ENCODE measurements at places on chromosomes 3 and 15.

GRCh38 chr3:140917772-140918171 lies 23.9 kb upstream of the SLC25A36 start:
- no peak for DNase-seq

DNA sequence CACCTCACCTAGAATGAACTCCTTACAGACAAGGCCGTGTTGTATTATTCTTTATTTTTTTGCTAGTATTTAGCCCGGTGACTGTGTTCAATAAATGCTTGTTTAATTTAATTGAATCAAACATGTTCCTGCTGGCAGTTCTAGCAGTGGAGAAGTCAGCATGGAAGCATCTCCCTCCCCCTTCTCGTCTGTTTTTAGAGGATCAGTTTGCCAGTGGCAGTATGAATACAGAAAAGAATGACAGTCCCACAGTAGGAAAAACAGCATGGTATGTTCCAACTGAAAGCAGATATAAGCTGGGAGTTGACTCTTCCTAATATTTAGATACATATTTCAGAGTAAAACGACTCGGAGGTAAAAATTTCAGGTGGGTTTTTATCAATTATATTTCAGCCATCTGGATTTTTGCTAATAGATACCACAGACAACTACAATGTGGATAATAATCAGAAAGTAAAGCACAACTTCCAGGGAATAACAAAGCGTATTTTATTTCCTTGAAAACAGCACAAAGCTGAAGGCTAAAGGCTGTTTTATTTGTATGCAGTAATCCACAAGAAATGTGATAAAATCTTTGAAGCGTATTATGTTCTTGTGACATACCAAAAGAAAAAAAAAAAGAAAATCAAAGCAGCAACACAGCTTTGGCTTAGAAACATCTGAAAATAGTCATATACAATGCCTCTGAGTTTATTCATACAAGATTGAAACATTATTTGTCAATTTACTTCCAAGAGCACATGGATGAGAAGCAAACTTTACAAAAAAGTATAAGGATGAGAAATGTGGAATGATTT lies 244.5 kb upstream of the KCNMB2 start:
- no peak for DNase-seq

- DNase-seq = no peak
Measured at GRCh38 chr3:101602731-101603130, 28.8 kb downstream of the PCNP start.

- no peak for DNase-seq
Measured at GRCh38 chr3:43686333-43686699, 4.4 kb upstream of the ABHD5 start.

GRCh38 chr3:47847260-47847659 lies 44.3 kb downstream of the DHX30 start:
- DNase-seq = no peak

- DNase-seq = no peak
Measured at GRCh38 chr3:20125897-20126296, 60.1 kb downstream of the SGO1 start.

DNA sequence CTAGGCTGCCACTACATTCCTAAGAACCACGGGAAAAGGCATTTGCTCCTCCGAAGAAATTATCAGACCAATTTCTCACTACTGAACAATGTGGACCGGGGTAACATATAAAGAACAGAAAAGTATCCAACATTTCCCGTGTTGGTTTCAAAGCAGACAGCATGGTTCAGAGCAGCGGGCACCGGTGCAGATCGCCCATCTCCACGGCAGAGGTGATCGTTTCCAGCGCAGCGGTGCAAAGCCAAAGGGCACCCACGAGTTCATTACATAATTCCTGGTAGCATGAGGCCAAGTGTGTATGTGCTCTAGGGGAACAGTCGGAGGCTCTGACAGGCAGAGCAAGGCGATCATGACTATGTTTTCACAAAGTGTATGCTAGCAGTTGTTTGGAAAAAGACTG lies 13.2 kb downstream of the GRK7 start:
- DNase-seq = no peak

- DNase-seq = no peak
Measured at GRCh38 chr3:12985148-12985547, 88.1 kb downstream of the IQSEC1 start.

GRCh38 chr3:103167850-103168249 lies 733.0 kb downstream of the ZPLD1 start:
- no peak for DNase-seq

GRCh38 chr15:91857224-91857585 lies 3.7 kb downstream of the SLCO3A1 start:
- no peak for DNase-seq

DNA sequence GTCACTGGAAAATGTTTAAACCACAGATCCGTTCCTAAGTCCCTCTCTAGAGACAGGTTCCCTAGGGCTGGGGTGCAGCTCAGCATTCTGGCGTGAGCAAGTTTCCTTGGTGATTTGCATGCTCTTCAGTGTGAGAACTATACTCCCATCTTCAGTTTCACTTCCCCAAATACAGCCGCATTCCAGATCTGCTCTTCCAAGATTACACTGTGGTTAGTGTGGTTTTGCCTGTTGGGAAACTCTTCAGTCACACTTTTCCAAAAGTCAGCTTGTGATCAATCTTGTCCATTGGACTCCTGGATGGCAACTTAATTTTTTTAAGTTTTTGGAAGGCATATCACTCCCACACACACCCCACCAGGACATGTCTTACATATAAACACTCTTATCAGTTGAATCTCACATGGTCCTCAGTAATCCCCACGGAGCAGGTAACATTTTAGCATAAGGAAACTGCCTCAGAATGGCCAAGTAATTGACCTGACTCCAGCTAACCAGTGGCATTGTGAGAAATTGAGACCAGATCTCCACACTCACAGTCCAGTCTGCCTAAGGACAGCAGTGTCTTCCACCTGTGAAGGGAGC lies 33.5 kb upstream of the PTPN23 start:
- DNase-seq = no peak

- DNase-seq = no peak
Measured at GRCh38 chr3:194489736-194490612, 3.2 kb upstream of the ATP13A3 start.

GRCh38 chr3:168088106-168088720 lies 7.5 kb downstream of the GOLIM4 start:
- DNase-seq = no peak

GRCh38 chr15:88209111-88209510 lies 47.4 kb downstream of the NTRK3 start:
- DNase-seq = no peak

DNA sequence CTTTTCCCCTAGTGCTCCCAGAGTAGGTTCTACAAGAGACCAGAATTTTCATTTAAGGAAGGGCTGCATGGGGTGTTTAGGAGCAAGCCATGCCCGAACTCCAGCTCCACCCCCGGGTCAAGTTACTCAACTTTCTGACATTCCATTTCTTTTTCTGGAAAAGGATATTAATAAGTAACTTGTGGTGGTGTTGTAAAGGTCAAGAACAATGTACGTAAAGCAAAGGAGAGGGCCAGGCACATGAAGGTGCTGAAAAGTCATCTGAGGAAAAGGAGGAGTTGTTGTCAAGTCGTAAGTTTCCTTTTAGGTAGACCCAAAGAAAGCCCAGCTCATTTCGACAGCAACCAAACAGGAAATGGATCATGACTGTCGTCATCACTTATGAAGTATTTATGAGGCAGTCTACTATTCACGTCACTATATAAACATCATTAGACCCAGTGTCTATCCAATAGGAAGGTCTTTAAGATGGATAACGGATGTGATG lies 319.6 kb upstream of the IL12A start:
- DNase-seq = no peak

- DNase-seq = no peak
Measured at GRCh38 chr3:167729591-167729990, 5.1 kb downstream of the PDCD10 start.

DNA sequence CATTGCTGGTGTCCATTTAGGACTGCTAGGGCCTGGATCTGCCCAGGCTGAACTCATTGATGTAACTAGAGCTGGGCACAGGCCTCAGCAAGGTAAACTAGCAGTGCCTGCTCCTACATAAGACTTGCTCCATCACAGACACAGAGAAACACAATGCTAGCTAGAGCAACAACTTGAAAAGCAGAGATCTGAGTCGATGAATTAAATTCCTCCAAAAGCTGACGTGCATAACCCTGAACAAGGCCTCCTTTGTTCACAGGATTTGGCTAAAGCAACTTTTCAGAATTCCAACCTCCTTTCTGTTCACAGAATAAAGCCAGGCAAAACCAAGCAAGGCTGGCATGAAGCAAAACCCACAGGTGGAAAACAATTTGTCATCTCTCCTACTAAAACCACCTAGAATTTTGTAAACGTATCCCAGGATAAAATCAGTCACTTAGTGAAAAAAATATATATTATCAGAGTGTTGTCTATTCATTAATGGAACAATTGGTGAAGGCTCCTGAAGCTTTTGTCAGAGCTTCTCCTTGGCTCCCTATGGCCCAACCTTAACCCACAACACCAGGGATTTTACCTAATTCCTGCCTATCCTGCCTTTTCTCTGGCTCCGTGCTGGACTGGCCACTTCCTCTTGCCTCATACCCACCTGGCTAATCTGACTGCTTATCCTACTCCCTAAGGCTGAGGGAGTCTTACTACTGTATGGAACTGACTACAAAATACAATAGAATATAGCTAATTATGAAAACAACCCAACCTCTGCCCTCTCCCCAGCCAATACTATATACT lies 39.9 kb downstream of the PLCH1 start:
- no peak for DNase-seq

DNA sequence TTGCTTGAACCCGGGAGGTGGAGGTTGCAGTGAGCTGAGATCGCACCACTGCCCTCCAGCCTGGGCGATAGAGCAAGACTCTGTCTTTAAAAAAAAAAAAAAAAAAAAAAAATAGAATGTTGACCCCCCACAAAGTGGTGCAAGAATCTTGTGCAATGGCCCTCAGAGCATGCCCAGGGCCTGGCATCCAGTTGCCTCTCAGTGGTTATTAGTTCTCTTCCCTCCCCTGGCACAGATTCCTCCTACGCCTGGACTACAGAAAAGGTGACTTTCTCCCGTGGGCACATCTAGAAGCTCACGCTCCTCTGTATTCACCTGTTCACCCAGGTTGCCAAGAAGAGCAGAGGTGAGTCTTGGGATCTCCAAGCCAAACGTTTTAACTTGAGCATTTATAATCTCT lies 36.7 kb downstream of the ACSBG1 start:
- no peak for DNase-seq

DNA sequence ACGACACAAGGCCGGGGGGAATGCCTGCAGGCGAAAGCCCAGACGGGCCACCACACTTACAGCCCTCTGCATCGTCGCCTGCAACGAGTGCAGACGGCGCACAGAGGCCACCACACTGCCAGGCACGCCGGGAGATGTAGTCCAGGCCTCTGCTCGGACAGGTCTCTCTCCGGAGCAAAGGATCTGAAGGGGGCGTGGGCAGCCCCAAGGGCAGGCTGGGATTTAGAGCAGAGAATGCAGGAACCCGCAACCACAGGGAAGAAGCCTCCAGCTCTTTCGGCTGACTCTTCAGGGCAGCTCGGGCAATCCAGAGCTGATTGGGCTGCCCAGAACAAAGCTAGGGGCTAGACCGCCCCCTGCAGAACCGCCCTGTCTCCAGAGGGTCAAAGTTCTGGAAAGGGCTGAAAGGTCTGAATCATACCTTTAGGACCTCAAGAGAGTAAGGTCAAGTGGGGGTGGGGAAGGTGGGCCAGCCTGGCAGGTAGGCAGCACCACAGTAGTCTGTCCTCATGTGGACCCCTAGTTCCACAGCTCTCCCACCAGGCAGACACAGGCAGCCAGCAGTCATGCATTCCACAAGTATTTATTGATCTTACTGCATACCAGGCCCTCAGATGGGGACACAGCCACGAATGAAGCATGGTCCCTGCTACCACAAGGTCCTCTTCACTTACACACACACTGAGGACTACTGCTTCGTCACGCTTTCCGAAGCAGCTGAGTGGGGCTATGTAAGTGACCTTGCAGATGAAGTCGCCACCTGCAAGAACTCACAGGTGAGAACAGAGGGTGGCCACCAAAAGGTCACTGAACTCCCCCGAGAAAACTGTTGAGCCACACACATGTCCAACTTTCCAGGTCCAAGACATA lies at the start of gene AMT:
Gene AMT (minus strand): TSS at position 95 of the 870 bp plus-strand sequence. CDS start 23 bp downstream, at position 72.
- DNase-seq = no peak

DNA sequence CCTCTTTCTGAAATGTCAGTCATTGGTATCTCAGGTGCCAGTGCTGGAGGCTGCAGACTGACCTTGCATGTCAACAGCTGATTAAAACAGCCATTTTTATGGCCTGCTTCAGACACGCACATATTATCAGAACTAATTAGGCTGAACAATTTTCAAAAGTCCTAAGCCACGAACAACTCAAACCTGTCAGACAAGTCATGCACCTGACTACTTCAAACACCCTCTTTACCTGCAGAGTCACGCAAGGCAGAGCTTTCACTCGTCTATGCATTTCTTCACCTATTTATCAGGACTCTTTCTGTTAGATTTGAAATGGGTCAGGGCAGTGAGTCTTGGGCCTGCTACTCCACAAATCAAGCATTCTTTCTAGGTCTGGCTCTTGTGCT lies 26.7 kb downstream of the CLK3 start:
- no peak for DNase-seq

- no peak for DNase-seq
Measured at GRCh38 chr3:10453431-10454163, 51.8 kb downstream of the ATP2B2 start.

DNA sequence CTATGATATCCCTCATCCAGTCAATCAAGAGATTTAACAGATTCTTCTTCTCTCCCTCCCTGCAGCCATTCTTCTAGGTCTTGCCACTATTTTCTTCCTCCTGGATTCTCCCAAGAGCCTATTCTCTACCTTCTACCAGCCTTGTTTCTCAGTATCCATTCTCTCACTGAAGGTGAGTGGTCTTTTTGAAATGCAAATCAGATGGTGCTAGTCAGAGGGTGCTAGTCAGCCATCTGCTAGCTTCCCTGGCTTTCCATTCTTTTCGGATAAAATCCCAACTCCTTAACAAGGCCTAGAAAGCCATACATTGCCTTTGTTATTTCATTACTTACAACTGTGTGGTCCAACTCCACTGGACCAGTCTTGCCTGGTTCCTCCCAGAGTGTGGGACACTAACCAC lies 734.3 kb upstream of the CFAP20DC start:
- no peak for DNase-seq

DNA sequence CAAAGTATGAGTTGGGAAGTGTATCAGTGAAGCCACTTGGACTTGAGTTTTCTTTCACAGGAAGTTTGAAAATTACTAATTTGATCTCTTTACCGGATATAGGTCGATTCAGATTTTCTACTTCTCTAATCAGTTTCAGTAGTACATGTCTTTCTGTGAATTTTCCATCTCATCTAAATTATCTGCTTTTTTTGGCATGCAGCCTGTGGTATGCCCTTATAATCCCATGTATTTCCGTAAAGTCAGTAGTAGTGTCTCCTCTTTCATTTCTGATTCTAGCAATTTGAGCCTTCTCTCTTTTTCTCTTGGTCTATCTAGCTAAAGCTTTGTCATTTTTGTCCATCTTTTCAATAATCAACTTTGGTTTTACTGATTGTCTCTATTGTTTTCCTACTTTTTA lies 168.4 kb upstream of the UBE2E1 start:
- DNase-seq = no peak
